ENCODE measurements at places on chromosomes 2 and 18.

- DNase-seq, result no peak
Measured at GRCh38 chr2:148303161-148303560, 282.3 kb downstream of the MBD5 start.

- peak; percentile 46 for DNase-seq
Measured at GRCh38 chr2:112726487-112727190, 5.8 kb downstream of the NT5DC4 start.

GRCh38 chr2:69489793-69490192, 52.6 kb upstream of the NFU1 start:
- DNase-seq, result no peak

DNA sequence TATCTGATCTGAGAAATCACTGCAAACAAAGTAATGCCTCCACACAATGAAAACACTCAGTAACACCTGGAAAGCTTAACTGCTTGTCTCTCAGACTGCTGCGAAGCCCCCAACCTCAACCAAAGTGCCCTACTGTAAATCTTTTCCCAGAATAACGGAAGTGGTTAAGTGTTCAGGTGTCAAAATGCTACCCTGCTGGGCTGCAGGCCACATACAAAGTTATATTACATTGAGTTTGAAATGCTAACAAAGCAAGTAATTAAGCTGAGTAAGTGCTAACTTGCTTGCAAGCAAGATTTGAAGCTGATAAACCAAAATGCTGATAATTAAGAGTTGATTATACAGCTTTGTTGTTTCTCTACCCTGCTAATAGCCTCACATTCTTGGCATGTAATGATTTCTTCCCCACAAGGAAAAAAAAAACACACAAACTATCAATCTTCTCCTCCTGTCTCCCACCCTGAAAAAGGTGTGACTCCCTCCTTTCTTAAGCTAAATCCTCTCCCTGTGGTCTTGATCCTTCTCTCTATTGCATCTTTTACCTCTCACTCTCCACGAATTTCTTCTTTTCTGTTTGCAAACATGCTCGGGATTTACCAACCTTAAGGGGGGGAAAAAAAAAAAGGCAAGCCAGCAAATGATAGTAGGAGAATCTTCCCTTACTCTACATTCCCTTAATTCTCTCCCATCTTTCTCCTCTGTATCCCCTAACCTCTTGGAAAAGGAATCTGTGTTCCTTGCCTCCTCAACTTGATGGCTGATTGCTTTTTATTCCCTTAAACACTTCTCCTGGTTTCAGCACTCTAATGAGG, 266.8 kb upstream of the SIX3 start:
- DNase-seq, result no peak

DNA sequence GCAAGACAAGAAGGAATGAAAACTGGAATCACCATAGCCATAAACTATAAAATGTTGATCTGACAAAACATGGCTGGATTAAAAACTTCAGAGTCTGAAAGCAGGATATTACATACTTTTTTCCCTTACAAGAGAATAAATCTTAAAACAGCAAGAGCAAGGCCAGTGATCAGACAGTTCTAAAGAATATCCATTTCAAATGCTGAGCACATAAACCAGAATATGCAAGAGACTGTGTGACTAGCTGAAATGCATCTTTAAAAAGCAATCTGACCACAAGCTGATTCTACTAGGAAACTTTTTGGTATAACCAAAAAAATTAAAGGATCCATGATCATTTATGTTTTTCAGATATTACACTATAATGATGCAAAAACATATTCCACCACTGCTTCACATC, 120.7 kb upstream of the RNU4ATAC start:
- DNase-seq, result no peak

DNA sequence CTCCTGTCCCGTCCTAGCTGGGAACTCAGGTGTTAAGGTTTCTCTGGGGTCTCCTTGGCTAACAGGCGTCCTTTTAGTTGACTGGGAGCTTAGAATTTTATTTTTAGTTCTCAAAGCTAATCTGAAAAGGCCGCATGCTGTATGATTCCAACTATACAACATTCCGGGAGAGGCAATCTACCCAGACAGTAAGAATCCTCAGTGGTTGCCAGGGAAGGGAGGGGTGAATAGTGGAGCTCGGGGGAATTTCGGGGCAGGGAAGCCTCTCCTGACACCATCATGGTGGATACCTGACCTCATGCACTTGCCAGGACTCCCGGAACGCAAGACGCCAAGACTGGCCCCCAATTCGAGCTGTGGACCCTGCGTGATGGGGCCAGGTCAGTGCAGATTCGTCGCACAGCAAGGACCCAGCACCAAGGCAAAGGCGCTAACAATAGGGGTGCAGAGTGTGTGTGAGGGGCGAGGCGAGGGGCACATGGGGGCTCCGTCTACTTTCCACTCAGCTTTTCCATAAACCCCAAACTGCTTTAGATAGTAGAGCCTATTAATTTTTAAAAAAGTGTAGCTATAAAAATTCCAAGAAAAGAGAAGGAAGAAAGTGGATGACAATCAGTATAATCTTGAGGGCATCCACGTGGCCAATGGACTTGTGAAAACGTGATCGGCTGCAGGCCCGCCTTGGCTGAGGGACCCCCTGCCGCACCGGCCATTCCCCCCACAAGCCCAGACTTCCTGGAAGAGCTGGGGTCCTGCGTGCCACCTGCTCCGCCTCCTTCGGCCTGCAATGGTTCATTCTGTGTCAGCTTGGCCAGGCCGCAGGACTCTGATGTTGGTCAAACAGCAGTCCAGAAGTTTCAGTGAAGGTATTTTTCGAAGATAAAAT, 17.3 kb downstream of the PDCD1 start:
- DNase-seq, result no peak

Measured in GOT3 (cell line).